ENCODE measurements at places on chromosomes 3 and 15. TPM values are rescaled to one million over a fixed set of nuclear protein-coding genes. Genes with fewer than 3 reads are reported as not detected.

DNA sequence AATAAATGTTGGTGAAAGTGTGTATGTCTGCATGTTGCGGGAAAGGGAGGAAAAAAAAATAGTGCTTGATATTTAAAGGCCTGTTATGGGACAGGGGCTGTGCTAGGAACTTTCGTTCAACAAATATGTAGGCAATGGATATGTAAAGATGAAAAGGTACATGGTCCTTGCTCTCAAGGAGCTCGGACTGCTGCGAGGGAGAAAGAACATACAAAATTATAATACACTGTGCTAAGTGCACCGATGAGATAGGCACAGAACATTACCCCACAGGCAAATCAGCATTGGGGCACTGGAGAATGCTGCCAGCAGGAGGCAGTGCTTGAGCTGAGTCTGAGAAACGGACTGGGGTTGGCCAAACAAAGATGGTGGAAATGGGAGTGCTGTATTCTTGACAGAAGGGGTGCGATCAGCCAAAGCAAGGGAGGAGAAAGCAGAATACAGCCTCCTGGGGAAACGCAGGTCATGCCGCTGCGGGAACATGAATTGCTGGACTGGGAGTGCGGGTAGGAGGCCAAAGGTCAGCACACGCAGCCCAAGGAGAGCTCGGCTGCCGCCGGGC is 649 bp downstream of the C15orf40 start:
- DNase-seq: peak; percentile 89
- peaks cover 18% of the 10 kb centered on the region for H3K36me3 ChIP-seq
- peaks cover 21% of the 10 kb centered on the region for H3K4me1 ChIP-seq
- H3K27me3 ChIP-seq: no peaks in the 10 kb centered on the region
- H3K4me3 ChIP-seq: peak overlapping the region; percentile 93
- H3K27ac ChIP-seq: peak overlapping the region; percentile 81

GRCh38 chr3:126781889-126782491 is 78.0 kb downstream of the CHCHD6 start:
- H3K4me3 ChIP-seq: no peak overlapping the region
- no peaks in the 10 kb centered on the region for H3K4me1 ChIP-seq
- no peak overlapping the region for H3K27ac ChIP-seq
- no peak for DNase-seq
- H3K36me3 ChIP-seq: no peaks in the 10 kb centered on the region
- H3K27me3 ChIP-seq: no peaks in the 10 kb centered on the region

DNA sequence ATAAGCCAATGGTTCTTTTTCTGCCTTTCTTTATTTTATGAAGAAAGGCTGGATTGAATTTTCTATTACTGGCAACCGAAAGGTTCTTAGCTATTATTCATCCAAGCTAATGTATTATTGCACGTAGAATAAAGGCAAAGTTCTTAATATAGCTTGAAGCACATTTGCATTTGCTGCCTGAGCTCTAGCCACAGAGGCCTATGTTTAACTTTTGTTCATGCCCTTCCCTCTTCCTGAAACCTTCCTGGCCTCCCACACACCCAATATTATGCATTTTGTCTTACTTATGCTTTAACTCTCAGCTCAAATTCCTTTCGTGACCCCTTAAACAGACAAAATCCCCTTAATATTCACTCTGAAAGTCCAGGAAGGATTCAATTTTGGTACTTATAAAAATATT is 71.0 kb upstream of the ZNF280D start:
- H3K27me3 ChIP-seq: no peaks in the 10 kb centered on the region
- no peaks in the 10 kb centered on the region for H3K36me3 ChIP-seq
- no peak for DNase-seq
- no peak overlapping the region for H3K4me3 ChIP-seq
- H3K4me1 ChIP-seq: peaks cover 5% of the 10 kb centered on the region

GRCh38 chr3:124424396-124424795 is 305.9 kb upstream of the UMPS start:
- H3K36me3 ChIP-seq: no peaks in the 10 kb centered on the region
- no peaks in the 10 kb centered on the region for H3K27me3 ChIP-seq
- H3K4me1 ChIP-seq: no peaks in the 10 kb centered on the region
- H3K4me3 ChIP-seq: no peak overlapping the region

GRCh38 chr15:37135225-37135624 is 34.9 kb upstream of the MEIS2 start:
- H3K4me1 ChIP-seq: no peaks in the 10 kb centered on the region
- DNase-seq: no peak
- no peak overlapping the region for H3K27ac ChIP-seq

DNA sequence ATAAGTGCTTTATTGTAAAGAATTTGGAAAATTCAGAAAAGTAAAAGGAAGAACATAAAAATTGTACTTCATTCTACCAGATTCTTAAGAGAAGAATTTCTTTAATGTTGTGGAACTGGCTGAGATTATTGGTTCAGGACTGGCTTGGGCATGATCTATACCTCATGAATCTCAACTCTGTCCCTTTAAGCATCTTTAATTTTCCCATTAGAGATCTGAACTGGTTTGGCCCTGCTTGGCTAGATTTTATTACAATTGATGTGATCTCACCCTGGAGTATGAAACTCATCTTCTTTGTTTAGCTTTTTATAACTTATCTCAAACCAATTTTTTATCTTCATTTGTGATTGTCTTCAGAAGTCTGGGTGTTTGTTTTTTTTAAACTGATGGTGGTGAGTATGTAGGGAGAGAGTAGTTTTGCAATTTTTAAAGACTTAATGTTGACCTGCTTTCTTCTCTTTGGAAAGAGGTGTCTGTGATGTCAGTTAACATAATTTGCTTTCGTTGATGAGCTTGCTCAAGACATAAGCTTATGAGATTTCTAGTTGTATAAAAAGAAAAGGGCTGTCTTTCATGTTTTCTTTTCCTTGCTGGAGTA is 61.9 kb downstream of the ZNF609 start:
- no peak overlapping the region for H3K4me3 ChIP-seq
- no peak for DNase-seq

The CLDN18 gene
- not detected for total RNA-seq

The GPR27 gene
- total RNA-seq: 1.0 TPM

The CHRFAM7A gene
- 0.59 TPM for total RNA-seq

The LRRC31 gene
- total RNA-seq: not detected

The COPB2 gene
- 32.7 TPM for total RNA-seq

The FBXL2 gene
- total RNA-seq: not detected

Measured in CD4-positive, CD25-positive, alpha-beta regulatory T cell (primary cell).